ENCODE measurements at places on chromosomes 3 and 15.

DNA sequence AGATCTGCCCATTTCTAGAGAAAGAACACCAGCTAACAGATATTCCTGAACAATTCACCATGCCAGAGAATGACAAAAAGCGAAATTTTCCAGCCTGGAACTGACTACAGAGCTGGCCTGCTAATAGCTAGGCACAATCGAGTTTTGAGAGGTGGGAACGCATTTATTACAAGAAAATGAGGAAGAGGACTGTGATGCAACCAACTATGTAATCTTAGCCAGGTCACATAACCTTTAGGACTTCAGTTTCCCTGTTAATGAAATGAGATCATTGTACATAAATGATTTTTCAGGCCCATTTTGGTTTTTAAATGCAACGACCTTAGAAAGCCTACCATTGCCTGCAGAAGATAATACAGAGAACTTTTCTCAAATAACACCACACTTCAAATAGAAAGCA is 72.1 kb upstream of the SETMAR start:
- DNase-seq, result no peak

GRCh38 chr15:63203451-63204090 is 14.2 kb downstream of the RAB8B start:
- no peak for DNase-seq

DNA sequence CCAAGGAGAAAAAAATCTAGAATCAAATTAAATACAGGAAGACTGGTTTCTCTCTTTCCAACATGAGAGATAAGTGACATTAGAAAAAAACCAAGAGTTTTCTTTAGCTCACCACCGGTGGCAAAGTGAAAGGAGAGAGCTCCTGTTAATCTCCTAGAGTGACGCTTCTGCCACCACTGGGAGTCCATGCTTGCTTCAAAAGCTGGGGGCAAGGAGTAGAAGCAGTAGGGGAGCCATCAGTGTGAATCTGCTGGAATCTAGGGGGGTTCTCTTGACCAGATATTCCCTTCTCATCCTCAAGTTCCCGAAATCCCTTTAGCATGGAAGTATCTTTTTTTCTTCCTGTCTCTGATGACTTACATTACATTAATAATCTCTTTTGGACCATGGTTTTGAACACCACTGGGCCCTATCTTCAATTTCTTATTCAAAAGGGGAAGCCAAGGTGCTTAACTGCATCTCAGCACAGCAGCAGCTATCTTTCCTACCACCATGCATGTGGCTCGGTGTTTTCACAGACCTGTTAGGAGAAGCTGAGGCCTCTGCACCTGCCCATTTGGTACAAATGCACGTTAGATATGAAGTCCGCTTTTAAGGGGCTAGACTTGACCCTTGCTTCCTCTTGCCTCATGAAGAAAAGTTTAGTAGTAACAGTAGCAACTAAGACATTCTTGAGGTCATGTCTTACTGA is 6.6 kb upstream of the ICE2 start:
- no peak for DNase-seq

- DNase-seq, result no peak
Measured at GRCh38 chr15:80958818-80959495, 30.7 kb downstream of the MESD start.

GRCh38 chr3:25293736-25294135 is 134.3 kb upstream of the RARB start:
- DNase-seq, result no peak

DNA sequence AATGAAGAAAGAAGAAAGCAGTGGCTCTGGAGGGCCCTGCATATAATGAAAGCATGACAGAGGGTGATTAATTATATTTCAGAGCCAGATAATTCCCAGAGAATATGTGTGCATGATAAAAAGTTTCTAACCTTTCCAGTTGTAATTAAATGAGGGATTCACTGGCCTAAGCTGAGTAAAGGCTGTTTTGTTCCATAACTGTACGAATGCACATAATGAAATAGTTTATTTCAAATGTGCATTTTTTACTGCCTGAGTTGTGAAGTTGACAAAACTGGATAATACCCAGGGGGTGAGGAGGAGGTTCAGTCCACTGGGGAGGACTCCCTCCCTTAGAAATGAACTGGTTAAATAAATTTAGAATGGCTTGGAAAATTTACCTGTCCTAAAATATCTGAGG is 616.4 kb downstream of the TAFA4 start:
- DNase-seq, result no peak

DNA sequence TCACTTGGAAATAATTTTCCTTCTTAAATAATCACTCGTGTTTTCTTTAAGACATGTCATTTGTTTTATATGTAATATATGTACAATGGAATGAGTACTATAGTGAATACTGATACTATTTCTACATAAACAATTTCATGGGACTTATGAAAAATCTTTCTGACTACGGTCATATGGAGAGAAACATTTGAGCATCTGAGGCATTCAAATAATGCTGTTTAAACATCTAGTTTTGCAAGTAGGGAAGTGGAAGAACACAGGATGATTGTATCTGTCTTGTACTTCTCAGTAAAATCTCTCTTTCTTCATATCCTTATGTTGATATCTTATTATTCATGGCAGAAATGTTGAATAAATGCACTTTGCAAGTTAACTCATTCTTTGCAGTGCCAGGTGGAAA is 599.5 kb upstream of the KCNMB2 start:
- no peak for DNase-seq

DNA sequence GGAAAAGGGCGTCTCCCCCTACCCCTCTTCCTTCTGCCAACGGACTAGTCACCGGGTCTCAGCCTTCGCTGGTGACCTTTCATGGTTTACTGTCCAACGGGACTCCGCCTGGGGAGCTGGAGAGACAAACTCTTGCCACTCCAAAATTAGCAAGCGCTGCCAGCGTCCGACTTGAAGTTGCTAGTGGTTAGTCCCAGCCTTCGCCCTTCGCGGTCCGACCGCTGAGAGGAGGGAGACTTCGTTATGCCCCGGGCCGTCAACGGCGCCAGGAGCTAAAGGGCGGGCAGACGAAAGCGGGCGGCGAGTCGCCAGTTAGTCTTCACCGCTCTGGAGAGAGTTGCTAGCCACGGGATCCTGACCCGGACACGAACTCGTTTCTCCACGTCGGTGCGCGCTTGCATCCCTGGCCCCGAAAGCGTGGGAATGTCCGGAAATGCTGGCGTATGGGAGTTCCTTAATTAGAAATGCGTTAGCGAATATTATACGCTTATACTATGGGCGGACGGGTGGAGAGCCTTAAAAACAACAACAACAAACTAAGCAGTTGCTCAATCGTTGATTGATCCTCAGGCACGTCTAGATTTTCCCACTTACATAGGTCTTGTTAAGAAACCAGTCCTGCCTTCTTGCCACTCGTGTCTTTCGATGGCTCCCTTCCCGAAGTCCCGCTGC is 716 bp downstream of the SMC4 start:
- no peak for DNase-seq

- no peak for DNase-seq
Measured at GRCh38 chr3:132231633-132232032, 85.6 kb upstream of the ACP3 start.

GRCh38 chr3:94374439-94375161 is 311.7 kb downstream of the NSUN3 start:
- DNase-seq, result no peak

DNA sequence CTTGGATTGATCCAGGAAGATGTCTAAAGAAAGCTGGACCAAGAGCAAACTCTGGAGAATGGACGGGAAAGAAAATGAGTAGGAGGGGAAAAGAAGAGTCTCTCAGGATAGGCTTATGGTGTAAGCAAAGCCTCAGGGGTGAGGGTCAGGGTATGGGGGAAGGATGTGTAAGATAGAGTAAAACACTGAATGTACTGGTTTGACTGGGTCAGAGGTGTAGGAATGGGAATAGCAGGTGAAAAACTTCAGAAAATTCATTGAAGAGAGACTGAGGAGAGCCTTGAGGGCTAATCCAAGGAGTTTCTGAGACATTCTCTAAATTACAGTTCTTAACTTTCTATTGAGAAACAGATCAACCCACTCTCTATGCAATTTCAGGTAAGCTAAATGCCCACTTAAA is 857.3 kb downstream of the FHIT start:
- no peak for DNase-seq

- DNase-seq, result no peak
Measured at GRCh38 chr15:72790302-72790910, 6.8 kb upstream of the ADPGK start.

DNA sequence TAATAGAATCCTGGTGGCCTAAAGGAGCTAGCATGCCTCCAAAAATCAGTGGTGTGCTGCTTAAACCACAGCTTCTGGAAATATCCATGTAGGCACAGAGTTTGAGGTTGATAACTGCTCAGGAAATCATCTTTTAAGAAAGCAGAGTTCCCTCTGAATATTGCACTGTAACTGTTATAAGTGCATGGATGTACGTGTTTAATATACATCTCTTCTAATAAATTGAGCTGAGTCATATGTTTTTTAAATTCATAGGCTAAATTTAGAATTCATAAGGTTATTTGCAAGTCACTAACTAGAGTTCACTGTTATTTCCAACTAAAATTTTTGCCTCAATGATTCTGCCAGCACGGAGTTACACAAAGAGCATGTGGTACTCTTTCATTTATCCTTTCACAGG is 68.9 kb downstream of the MYH15 start:
- no peak for DNase-seq

DNA sequence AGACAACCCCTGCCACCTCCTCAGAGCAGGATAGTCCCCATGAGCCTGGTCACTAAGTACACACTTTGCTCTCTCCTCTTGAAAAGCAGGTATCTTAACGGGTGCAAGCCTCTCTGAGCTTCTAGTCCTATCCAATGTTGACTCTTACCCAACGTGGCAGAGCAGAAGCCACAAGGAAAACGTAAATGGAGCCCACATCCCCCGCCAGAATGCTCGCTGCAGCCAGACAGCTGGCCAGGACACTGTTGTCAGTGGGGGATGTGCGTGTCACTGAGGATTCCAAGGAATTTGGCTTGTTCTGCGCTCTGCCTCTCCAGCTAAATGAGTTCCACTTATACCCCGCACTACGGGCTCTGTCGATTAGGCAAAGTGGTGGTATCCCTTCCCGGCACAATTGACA is 67.8 kb upstream of the IGF1R start:
- no peak for DNase-seq
